D721Med (cell line): ENCODE measurements at places on chromosomes 13 and 19.

DNA sequence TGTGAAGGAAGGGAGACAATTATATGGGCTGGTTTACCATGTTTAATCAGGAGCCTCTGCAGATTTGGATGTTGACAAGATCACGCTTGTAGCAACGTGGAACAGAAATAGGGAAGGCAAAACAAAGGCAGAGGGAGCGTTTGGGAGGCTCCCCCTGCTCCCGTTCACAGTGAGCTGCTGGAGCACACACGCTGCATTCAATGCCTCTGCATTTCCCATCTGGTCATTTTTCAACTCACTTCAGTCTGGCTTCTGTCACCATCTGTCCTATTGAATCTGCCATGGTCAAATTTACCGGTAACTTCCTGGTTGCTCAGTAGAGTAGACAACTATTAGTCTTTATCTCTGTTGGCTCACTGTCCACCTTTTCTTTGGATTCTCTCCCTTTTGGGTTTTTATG lies 91.0 kb downstream of the NHLRC3 start:
- no peak for DNase-seq

- no peak for DNase-seq
Measured at GRCh38 chr13:33487575-33488243, 202.2 kb upstream of the STARD13 start.

DNA sequence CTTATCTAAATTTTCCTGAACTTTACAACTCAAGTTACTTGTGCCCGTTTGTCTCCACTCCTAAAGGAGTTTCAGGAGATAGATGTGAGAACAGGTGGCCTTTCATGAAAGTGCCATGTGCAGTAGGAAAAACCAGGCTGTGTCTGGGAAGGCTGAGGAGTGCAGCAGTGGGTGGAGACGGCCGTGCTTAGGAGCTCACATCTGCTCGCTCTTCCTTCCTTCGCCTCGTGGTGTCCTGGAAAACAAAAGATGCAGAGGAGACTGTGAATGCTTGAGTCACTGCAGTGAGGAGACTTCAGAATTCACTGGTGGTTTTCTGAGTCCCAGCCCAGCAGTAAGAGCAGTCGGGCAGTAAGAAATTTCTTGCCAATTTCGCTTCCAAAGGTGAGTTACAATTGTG lies 138.4 kb upstream of the RNF113B start:
- DNase-seq, result no peak

DNA sequence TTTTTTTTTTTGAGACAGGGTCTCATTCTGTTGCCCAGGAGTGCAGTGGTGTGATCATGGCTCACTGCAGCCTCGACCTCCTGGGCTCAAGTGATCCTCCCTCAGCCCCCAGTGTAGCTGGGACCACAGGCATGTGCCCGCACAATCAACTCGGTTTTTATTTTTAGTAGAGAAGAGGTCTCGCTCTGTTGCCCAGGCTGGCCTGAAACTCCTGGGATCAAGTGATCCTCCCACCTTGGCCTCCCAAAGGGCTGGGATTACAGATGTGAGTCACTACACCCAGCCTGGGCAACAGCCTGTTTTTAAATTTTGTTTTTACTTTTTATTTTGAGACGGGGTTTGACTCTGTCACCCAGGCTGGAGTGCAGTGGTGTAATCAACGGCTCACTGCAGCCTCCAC lies 2.3 kb upstream of the KDM4B start:
- no peak for DNase-seq

- DNase-seq, result no peak
Measured at GRCh38 chr19:50427997-50428425, 4.7 kb upstream of the MYBPC2 start.

GRCh38 chr13:38173403-38173802 lies 176.2 kb upstream of the UFM1 start:
- DNase-seq, result no peak

GRCh38 chr13:113970810-113971470 lies 2.9 kb downstream of the C13orf46 start:
- no peak for DNase-seq

- DNase-seq, result no peak
Measured at GRCh38 chr13:30235216-30235615, 72.1 kb downstream of the KATNAL1 start.

DNA sequence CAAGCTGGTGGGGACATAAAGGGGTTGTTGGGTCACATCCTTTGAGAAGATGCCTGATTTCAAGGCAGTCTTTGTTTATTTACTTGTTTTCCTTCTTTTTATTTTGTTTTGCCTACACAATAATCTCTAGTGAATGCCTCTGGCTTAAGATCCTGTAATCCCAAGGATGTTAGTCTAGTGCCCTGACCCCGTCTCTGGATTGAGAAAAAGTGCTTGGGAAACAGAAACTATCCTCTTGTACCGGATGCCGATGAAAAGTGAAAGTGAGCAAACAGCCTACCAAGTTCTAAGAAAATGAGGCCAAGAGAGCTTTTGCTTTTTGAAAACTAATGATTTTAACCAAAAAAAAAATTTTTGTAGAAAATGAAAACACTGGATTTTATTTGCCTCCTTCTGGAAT lies 42.1 kb upstream of the C1QTNF9 start:
- no peak for DNase-seq

GRCh38 chr19:35044317-35045117 lies 3.0 kb downstream of the HPN start:
- DNase-seq, result peak; percentile 75

- DNase-seq, result no peak
Measured at GRCh38 chr13:103097366-103097928, 31.2 kb upstream of the SLC10A2 start.

DNA sequence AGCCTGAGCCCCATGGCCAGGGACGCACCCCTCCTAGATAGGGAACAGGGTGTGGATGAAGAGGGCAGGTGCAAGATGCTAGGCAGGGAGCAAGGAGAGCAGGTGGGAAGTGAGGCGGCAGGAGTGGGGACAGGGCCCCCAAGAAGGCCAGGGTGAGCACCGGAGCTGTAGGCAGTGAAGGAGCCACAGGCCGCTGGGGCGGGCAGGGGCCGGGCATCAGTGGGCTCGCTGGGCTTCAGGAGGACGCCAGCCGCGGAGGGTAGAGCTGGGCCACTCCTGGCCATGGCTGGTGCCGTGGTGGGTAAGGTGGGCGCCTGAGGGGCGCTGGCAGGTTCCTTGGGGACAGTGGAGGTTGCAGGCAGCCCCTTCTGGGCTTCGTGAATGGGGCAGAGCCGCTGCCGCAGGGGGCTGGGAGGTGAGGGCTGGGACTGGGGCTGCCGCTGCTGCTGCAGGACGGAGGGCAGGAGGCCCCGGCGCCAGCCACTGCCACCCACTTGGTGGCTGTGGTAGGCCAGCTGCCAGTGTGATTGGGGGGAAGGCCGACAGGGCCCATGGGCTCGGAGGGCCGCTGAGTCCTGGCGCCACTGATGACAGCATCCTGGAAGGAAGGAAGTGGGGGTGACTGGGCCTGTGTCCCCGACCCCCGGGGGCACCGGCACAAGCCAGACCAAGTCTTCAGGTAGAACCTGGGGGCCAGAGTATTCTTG lies 2.1 kb downstream of the NKPD1 start:
- DNase-seq, result no peak

DNA sequence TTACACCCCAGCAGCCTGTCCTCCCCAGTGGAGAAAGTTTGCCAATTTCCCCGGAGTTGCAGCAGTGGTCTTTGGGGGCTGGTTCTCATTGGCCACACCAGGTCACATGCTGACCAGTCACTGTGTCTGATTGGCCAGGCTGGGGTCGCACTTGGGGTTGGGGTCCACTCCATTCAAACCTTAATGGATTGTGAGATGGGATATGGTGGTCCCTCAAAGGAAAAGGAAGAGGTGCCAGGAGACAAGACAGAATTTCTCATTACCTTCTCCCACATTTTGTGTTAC lies 3.4 kb downstream of the PPM1N start:
- no peak for DNase-seq

- DNase-seq, result no peak
Measured at GRCh38 chr19:30161770-30162169, 210.4 kb upstream of the ZNF536 start.

- no peak for DNase-seq
Measured at GRCh38 chr19:39740395-39740794, 2.6 kb upstream of the CLC start.

- DNase-seq, result no peak
Measured at GRCh38 chr19:5814123-5814851, 9.4 kb downstream of the NRTN start.

GRCh38 chr13:77696006-77696878 lies 1.2 kb upstream of the SLAIN1 start:
- DNase-seq, result no peak

DNA sequence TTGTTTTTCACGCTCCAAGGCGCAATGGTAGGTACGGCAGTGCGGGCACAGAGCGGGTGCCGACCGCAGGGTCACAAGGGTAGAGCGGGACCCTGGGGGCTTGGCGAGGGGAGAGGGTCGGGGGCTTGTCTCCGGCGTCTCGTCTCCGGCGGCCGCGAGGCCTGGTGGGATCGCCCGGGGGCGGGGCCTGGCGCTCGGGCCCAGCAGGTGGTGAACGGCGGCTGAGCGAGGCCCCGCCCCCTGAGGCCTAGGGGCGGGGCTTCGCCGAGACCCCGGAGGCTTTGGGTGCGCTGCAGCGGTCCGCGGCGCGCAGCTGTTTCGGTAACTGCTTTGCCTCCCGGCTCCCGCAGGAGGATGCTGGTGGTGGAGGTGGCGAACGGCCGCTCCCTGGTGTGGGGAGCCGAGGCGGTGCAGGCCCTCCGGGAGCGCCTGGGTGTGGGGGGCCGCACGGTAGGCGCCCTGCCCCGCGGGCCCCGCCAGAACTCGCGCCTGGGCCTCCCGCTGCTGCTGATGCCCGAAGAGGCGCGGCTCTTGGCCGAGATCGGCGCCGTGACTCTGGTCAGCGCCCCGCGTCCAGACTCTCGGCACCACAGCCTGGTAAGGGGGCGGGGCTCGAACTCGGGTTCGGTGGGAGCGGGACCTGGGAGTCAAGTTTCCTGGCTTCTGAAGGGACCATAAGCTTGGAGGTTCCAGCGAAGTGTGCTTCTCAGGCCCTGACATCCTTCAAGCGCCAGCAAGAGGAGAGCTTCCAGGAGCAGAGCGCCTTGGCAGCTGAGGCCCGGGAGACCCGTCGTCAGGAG lies at the start of gene TSEN34:
Gene TSEN34 (plus strand): TSS at position 298 of the 800 bp plus-strand sequence. CDS start 57 bp downstream, at position 355.
- DNase-seq, result no peak

- DNase-seq, result no peak
Measured at GRCh38 chr13:66200555-66200954, 1029.6 kb downstream of the PCDH9 start.

- no peak for DNase-seq
Measured at GRCh38 chr19:34713262-34713637, 20.8 kb upstream of the ZNF181 start.

- DNase-seq, result no peak
Measured at GRCh38 chr13:27038323-27038722, 133.3 kb downstream of the USP12 start.

DNA sequence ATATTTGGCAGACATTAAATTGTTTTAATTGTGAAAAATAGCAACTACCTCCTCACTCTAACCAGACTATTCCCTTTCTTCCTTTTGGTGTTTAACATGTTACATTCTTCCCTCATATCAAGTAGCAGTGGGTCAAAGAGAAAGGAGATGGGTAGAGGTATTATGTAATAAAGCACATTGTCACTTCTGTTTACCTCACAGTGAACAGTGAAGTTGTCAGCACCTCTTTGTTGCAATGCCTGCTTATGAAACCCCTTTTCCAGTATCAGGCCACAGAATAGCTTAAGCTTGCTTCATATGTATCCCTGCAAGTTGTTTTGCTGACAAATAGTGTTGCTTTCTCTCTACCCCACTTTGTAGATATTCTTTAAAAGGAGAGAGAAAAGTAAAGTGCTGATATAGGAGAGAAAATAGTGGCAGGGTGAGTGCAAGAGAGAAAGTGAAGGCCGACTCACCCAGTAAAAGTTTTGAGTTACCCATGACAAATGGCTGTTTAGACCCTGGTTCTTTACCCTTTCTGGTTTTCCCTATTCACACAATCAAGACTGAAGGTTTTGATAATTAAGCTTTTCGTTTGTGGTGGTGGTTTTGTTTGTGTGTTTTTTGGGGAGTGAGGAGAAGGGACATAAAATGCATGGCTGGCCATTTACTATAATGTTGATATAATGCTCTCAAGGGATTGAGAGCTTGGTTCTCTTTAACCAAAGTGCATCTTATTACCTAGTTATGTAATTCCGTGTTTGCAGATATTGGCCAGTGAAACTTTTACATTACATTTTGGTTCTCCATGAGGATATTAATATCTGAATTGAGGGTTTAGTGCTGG lies 3.7 kb downstream of the ITM2B start:
- DNase-seq, result no peak

DNA sequence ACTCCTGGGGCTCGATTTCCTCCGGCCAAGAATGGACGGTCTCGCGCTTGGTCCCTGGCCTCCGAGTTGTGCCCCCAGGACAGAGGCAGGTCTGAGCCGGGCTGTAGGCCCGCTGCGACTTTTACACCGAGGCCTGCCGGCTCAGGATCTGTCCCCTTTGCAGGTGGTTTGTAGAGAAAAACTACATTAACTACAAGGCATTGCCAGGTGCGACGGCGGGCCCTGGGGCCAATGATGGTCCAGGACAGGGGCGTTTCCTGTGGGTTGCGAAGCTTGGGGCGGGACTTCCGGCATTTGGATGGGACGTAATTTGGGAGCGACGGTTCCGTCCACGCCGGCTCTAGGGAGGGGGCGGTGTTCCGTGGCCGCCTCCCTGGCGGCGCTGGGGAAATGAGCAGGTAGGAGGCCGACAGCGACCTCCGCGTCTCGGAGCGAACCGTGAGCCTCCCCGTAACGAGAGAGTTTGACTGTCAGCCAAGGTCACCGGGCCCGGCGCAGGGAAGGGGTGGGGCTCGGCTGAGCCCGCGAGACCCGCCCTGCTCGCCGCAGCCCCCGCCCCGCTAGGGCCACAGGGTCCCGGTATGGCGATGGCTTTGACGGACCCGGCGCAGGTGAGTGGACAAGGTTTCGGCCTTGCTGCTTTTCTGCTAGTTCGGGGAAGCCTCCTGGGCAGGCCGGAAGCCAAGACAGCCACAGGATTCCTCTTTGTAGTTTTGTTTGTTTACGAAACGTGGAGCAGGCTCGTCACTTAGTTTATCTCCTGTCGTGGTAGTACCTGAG lies at the start of gene ZNF805:
Gene ZNF805 (plus strand): TSS at position 322 of the 780 bp plus-strand sequence. CDS start 260 bp downstream, at position 582.
- DNase-seq, result peak; percentile 88

DNA sequence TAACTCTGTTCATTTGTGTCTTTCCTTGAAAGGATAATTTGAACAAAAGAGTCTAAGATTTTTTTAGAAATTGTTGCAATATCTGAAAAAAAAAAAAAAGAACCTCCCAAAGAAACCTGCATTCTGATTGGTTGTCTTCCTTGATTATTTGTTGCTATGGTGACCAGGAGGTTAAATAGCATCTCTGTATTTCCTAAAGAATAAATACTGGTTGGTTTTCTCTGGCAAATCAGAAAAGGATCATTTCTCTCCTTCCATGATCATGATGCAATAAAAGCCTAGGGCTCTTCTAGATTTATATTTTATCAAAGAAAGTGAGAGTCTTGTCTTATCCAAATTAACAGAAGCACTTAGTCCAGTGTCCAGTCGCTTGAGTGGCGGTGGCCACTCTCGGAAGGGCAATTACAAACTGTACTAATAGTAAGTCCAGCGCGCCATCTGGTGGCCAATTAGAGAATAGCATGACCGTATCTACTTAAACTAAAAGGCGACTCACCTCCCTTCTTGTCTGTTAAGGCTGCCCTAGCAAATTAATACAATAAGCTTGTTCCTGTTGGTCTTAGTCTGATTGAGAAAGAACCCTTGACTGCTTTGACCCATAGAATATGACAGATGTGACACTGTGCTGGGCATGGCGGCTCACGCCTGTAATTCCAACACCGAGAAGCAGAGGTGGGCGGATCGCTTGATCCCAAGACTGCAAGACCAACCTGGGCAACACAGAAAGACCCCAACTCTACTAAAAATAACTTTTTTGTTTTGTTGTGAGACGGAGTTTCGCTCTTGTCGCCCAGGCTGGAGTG lies 47.0 kb upstream of the PNMA8B start:
- no peak for DNase-seq

- no peak for DNase-seq
Measured at GRCh38 chr13:24922387-24922744, 158.4 kb downstream of the RNF17 start.

GRCh38 chr19:18878058-18878797 lies 17.7 kb downstream of the CERS1 start:
- DNase-seq, result no peak
